ENCODE measurements at places on chromosomes 11 and 22.

DNA sequence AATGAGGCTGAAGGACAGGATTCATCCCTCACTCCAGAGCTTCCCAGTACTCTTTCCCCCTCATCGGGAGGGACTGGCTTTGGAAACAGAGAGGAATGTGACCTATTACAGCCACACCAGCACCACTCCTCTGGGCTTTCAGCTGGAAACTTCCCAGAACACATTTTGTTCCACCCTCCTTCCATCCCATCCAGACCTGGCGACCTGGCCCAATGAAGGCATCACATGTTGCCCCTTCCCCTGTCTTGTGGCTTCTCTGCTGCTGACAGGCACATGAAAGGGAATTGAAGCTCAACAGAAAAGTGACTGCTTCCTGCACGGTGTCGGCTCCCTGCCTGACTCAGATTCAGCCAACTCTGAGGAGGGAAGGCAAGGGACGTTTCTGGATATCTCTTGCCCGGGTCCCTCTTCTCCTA is 19.1 kb downstream of the IRAG1 start:
- DNase-seq = no peak

GRCh38 chr11:8503910-8504364 is 90.1 kb downstream of the STK33 start:
- no peak for DNase-seq

GRCh38 chr22:47188261-47189055 is 426.0 kb downstream of the TBC1D22A start:
- DNase-seq = no peak

GRCh38 chr11:65685981-65686380 is 23.3 kb upstream of the RELA start:
- no peak for DNase-seq

DNA sequence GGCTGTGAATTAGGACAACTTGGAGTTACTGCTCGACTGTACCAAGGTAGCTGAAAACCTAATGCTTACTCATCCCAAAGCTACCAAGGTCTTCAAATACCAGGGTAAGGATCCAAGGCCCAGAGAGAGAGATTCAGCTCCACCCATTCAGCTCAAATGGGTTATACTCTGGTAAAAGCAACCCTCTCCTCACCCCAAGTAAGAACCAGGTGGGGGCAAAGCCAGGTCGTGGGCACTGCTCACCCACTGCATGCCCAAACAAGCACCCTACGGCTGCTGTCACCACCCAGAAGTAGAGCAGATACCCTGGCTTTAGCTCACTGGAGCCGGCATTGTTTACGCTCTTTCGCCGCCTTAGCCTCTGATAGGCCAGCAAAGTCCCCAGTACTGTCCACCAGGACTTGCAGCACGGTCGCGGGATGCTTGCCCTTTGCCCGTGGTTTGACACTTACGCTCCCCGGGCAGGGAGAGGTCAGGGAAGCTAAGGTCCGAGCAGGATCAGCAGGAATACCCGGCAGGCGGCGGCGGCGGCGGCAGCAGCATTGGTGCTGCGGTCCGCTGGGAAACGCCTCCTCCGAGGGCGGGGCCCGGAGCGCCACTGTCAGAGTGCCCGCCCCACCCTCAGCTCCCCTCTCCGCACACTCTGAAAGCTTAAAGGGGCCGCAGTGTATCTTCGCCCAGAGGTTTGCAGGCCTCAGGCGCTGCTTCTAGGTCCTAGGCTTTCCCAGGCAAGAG is 19.6 kb downstream of the CKAP5 start:
- DNase-seq = peak; percentile 55

- no peak for DNase-seq
These were observed 22.8 kb upstream of the TUB start for GRCh38 chr11:8058216-8058615.

DNA sequence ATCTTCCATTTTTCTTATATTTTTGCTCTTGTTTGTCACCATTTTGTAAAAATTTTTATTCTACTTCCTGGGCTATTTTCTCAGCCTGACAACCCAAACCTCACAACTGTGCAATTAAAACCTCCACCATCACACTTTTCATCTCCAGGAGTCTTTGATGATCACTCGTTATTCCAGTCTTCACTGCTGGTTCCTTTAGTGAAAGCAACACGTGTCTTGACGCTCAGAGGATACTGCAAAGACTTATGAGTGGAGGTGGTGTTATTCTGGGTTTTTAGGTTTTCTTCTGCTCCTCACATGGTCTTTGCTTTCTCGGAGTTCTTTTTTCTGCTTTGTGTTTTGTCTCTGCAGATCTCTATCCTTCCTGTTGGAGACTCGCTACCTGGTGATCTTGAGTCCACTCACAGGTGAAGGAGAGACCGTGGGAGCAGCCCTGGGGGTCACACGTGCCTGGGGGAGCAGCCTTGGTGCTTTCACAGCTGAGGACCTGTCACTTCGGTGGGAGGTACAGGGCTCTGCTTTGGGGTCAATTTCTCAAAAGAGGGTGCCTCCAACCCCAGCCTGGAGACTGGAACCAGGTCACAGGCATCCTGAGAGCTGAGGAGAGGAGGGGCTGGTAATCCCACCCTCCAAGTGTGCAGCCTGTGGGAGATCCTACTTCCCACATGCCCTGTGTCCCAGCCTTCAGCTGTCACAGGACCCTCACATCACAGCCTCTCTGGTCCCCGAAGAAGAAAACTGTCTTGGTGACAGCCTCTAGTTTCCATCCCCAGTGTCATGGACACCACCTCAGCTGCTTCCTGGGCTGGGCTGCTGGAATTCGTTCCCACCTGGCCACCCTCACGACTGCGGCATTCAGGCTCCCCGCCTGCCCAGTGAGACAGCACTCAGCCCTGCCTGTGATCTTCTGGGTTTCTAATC is 11.0 kb downstream of the SULT4A1 start:
- DNase-seq = no peak

- DNase-seq = no peak
These were observed 710 bp downstream of the MTCH2 start for GRCh38 chr11:47641600-47642098.

DNA sequence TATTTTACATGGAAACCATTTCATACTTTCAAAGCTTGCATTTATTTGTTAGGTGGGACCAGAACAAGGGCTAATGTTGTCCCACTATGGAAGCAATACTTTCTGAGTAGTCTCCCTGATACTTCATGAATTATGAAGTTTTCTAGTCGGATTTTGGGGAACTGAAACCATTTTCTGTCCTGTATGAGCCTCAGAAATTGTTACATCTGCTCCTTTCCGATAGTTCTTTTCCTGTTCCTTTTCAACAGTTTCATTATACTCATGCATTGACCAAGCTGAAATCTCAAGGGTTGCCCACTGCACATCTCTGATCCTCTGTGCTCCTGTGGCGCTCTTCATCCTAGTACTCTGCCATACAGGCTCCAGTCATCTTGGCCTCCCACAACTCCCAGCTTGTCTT is 31.5 kb upstream of the GLYATL1 start:
- no peak for DNase-seq

GRCh38 chr22:43743131-43743530 is 69.0 kb downstream of the EFCAB6 start:
- no peak for DNase-seq

GRCh38 chr11:59218893-59219292 is 6.2 kb upstream of the MPEG1 start:
- no peak for DNase-seq

- no peak for DNase-seq
These were observed 382.5 kb downstream of the TBC1D22A start for GRCh38 chr22:47144791-47145425.

GRCh38 chr11:119888119-119888518 is 159.1 kb upstream of the NECTIN1 start:
- no peak for DNase-seq

DNA sequence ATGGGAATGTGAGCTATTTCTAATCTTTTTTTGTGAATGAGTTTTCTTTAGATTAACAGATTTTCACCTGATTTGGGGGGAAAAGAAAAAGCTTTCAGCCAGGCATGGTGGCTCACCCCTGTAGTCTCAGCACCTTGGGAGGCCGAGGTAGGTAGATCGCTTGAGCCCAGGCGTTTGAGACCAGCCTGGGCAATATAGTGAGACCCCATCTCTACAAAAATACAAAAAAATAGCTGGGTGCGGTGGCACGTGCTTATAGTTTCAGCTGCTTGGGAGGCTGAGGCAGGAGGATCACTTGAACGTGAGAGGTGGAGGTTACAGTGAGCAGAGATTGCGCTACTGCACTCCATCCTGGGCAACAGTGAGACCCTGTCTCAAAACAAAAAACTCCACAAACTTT is 92.2 kb downstream of the HSD17B12 start:
- no peak for DNase-seq

GRCh38 chr11:67604815-67605214 is 1.9 kb upstream of the NDUFV1 start:
- DNase-seq = no peak

DNA sequence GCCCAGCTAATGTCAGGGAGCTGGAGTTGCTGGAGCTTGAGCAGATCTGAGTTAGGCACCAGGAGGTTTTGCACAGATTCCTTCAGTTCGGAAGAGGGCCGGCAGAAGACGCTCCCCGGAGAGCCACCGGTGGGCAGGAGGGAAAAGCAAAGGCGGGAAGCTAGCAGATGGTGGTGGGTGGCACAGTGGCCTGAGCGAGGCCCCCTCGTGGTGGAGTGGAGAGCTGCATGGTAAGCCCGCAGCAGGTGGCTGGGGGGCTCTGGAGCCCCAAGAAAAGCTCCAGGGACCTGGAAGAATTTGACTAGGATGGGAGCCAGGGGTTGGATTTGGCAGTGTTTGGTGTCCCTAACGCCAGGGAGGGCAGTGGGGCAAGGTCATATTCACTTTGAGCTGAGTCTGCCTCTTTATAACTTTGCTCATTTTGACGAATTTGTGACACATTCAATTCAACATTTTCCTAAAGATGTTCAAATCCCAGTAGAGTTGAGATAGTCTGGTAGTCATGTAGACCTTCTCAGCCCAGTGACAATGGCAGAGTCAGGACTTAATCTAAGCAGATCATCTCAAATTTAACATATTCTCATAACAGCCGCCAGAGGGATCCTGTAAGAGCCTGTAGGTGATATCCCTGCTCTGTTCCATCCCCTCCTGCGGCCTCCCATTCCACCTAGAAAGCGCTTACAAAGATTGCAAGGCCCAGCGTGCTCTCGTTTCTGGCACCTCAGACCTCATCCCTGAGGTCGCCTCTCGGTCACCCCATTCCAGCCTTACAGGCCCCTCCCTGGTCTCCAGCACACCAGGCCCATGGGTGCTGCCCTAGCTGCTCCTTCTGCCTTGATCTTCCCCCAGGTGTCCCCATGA is 57.9 kb downstream of the TRIM29 start:
- DNase-seq = no peak

GRCh38 chr11:93054881-93055280 is 85.4 kb downstream of the MTNR1B start:
- no peak for DNase-seq

- no peak for DNase-seq
These were observed 109.3 kb upstream of the TBCEL start for GRCh38 chr11:120914601-120915000.

DNA sequence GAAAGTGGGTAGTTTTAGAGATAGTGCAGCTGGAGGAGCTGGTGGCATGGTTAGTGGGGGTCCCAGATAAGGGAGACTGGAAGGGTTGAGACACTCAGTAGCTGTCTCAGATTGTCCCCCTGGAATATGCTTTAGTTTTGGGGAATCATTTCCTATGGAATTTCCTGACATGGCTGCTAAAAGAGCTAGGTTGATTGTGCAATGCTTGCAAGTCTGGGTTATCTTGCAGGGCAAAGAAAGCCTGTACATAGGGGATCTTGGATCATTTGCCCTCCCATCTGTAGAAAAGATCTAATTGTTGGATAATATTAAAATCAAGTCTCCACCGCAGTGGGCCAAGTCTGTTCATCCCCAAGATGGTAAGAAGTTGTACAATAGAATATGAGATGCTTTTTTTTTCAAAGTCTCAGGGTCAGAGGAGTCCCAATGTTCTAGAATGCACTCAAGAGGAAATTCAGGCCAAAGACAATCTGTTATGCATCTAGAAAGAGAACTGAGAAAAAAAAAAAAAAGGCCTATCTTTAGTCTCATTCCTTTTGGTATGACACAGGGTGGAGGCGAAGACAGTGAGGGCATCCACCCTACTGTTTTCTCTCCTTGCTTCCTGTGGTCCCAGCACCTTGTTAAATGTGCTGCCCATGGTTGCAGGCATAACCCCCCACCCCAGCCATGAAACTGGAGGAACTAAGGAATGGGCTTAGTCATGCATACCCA is 20.2 kb downstream of the MS4A6E start:
- DNase-seq = no peak

GRCh38 chr11:109707411-109707810 is 285.4 kb downstream of the C11orf87 start:
- no peak for DNase-seq

GRCh38 chr11:26951809-26952515 is 42.0 kb upstream of the FIBIN start:
- no peak for DNase-seq

GRCh38 chr11:110323786-110324185 is 27.4 kb upstream of the RDX start:
- no peak for DNase-seq

DNA sequence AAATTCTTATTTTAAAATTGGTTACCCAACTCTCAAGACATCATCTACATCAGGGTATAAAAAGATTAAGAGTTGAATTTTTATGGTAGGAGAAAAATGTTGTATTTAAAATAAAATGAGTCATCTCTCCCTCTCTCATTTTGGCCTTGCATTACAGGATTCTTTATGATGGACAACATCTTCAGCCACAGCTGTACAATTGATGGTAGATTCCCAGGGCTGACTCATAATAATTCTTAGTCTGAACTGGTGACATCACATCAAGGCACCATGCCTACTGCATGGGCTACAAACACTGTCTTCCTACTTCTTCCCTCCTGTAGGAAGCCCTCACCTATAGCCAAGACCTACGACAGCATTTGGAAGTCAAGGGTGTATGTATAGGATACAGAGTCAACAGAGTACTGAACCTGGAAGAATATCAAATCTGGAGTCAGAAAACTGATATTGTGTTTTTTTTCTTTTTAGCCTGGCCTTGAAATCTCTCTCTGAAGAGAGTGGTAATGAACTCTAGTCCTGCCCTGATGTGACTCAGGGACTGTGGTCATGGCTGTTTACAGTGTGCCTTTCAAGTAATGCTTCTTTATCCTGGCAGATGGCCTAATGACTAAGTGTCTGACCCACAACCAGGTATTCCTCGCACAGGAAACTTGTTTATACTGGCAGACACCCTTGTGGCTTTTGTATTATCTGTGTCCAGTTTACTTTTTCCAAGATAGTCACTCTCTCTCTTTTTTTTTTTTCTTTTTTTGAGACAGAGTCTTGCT is 32.5 kb downstream of the MRGPRX2 start:
- no peak for DNase-seq

- no peak for DNase-seq
These were observed 52.1 kb downstream of the ALG9 start for GRCh38 chr11:111819161-111819828.
